ENCODE measurements at places on chromosomes 4 and X. TPM values are rescaled to one million over a fixed set of nuclear protein-coding genes. Genes with fewer than 3 reads are reported as not detected.

Gene TBC1D9
- 11.6 TPM for polyA plus RNA-seq

Gene MTNR1A
- not detected for polyA plus RNA-seq

Gene DOK7
- polyA plus RNA-seq: 8.7 TPM

Gene TLR10
- polyA plus RNA-seq: 81.4 TPM

Gene RPGR
- 5.9 TPM for polyA plus RNA-seq

Gene CASP3
- polyA plus RNA-seq: 21.2 TPM

Gene PNMA6A
- 0.70 TPM for polyA plus RNA-seq

Gene TSPAN6
- polyA plus RNA-seq: 4.3 TPM

Gene TBCK
- polyA plus RNA-seq: 9.8 TPM

Gene SNCA
- 1.7 TPM for polyA plus RNA-seq

Gene ADH1A
- not detected for polyA plus RNA-seq

Gene NIPAL1
- 0.06 TPM for polyA plus RNA-seq

Gene GATA1
- 0.22 TPM for polyA plus RNA-seq

Gene PDLIM3
- polyA plus RNA-seq: 43.9 TPM

Gene NUP62CL
- 0.45 TPM for polyA plus RNA-seq

Gene ENPP6
- 0.33 TPM for polyA plus RNA-seq

Gene NDST3
- 0.86 TPM for polyA plus RNA-seq

Gene HTN1
- not detected for polyA plus RNA-seq

Gene TMSB15A
- polyA plus RNA-seq: 1.0 TPM

Gene PABPC1L2B
- polyA plus RNA-seq: 0.07 TPM

Gene SULT1B1
- 1.1 TPM for polyA plus RNA-seq

Gene MAGEB17
- 0.05 TPM for polyA plus RNA-seq

Gene FAM9B
- not detected for polyA plus RNA-seq

Gene SMIM43
- 0.35 TPM for polyA plus RNA-seq

Gene PDZD4
- 21.8 TPM for polyA plus RNA-seq

Gene PLAC8
- 193 TPM for polyA plus RNA-seq

Gene RHOXF2
- polyA plus RNA-seq: not detected

Gene DTHD1
- polyA plus RNA-seq: 0.18 TPM

Gene DIPK2B
- polyA plus RNA-seq: 2.2 TPM

Gene UGDH
- 7.1 TPM for polyA plus RNA-seq

Gene LRP2BP
- 0.29 TPM for polyA plus RNA-seq

Gene CNKSR2
- polyA plus RNA-seq: 1.7 TPM

Gene P2RY4
- polyA plus RNA-seq: 0.11 TPM
